ENCODE measurements at places on chromosomes 3 and 15. TPM values are rescaled to one million over a fixed set of nuclear protein-coding genes. Genes with fewer than 3 reads are reported as not detected.

The REC114 gene
- not detected for total RNA-seq

The CAMKV gene
- total RNA-seq, result not detected

The ZNF501 gene
- total RNA-seq, result 1.9 TPM

The IQCF6 gene
- not detected for total RNA-seq

The FMN1 gene
- 3.6 TPM for total RNA-seq

The TM4SF18 gene
- 0.39 TPM for total RNA-seq

The EPB42 gene
- not detected for total RNA-seq

The EXD1 gene
- total RNA-seq, result 0.12 TPM

The EOMES gene
- not detected for total RNA-seq

The SLC27A2 gene
- not detected for total RNA-seq
